PC-3 (cell line): ENCODE measurements at places on chromosomes 12 and 14. TPM values are rescaled to one million over a fixed set of nuclear protein-coding genes. Genes with fewer than 3 reads are reported as not detected.

DNA sequence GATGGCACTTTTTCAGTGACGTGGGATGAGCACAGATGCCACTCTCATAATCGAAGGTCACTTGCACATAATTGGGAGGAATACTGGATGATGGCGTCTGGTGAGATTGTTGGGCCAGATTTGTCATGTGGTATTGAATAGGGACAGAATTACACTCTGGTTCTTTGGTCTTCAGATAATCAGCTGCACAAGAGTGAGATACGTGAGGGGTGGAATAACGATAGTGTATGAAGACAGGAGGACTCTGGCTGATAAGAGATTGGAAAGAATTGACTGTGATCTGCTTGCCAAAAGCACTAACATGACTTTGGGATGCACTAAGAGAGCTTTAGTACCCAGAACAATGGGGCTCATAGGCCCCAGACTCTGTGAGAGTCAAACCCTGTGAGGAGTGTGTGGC, 7.0 kb upstream of the RABGGTA start:
- H3K27ac ChIP-seq = no peak overlapping the region
- H3K27me3 ChIP-seq = no peaks in the 10 kb centered on the region
- no peak for DNase-seq
- H3K36me3 ChIP-seq = no peaks in the 10 kb centered on the region
- no peak overlapping the region for H3K4me3 ChIP-seq

DNA sequence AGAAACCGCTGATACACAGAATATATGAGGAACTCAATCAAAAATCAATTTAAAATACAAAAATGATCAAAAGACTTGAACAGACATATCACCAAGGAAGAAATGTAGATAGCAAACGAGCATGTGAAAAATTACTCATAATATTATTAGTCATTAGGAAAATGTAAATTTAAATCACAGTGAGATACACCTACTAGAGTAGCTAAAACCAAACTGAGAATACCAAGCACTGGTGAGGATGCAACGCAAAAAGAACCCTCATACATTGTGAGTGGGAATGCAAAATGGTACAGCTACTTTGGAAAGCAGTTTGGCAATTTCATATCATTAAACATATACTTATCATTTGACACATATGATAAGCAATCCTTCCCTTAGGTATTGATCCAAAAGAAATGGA, 101.1 kb upstream of the ST8SIA1 start:
- H3K36me3 ChIP-seq = no peaks in the 10 kb centered on the region
- H3K4me1 ChIP-seq = peaks cover 31% of the 10 kb centered on the region
- no peak overlapping the region for H3K4me3 ChIP-seq
- peak overlapping the region; percentile 99 for H3K27ac ChIP-seq
- no peak for DNase-seq

DNA sequence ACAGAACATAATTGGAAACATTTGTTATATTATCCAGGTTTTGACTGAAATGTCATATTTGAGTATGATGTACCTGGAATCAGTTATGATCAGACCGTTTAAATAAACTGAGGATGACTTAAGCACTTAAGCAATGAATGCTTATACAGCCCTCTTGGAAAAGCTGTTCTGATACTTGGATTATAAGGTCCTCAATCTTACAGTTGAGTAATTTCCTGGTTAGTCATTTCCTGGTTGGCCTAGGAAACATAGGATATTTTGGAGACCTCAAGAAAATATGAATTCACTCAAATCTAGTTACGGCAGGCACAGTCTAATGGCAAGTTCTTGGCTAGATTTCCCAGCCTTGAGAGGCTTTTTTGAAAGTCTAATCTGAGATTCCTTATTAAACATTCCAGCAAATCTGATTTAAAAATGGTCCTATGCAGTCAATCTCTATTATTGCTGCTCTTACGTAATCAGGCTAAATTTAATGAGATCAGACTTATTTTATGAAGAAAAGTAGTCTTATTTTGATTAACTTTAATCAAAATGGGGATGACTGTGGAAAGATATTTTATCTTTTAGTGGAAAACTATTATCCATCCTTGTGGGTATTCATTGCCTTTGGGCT, 447.2 kb downstream of the SNAPC1 start:
- H3K4me3 ChIP-seq = no peak overlapping the region
- peak; percentile 70 for DNase-seq
- H3K27me3 ChIP-seq = 0 out of 2 replicates have a peak, but pooled peaks cover 15% of the 10 kb centered on the region
- peaks cover 10% of the 10 kb centered on the region for H3K4me1 ChIP-seq
- H3K27ac ChIP-seq = peak overlapping the region; percentile 12
- no peaks in the 10 kb centered on the region for H3K36me3 ChIP-seq

GRCh38 chr14:71532790-71533189, 399.4 kb upstream of the RGS6 start:
- no peak for DNase-seq
- no peaks in the 10 kb centered on the region for H3K4me1 ChIP-seq
- peaks cover 8% of the 10 kb centered on the region; the same call in 1 of the 2 replicates for H3K36me3 ChIP-seq
- H3K4me3 ChIP-seq = no peak overlapping the region

DNA sequence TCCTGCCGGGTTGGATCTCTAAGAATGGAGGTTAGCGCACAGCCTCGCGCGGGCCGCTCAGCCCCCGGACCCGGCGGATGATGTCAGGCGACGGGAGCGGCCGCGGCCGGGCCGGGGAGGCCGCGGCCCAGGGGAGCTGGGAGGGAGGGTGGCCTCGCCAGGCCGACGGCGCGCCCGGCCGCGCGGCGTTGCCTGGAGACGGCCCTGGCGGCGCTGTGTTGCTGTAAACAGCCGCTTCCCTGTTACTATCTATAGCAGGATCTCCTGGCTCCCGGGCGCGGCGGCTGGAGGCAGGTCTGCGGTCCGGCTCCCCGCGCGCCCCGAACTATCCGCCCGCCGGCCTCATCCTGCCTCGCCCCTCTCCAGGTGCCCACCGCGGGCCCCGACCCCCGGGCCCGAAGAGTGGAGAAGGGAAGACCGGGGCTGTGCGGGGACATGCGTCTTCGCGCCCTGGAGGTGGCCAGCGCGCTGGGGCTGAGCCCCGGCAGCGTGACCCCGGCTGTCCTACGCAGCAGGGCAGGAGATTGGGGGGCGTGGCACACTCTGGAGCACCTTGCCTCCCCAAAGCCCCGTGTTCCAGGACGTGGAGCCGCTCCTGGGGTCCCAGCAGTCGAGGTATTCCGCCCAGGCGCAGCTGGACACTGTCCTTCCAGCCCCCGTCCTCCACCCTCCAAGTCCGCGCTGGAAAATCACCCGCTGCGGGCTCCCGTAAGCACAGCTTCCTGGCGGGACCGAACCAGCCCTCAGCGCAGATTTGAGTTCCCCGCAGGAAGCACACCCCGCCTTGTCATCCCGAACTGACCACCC, 1.4 kb upstream of the FOS start:
- H3K4me1 ChIP-seq = peaks cover 16% of the 10 kb centered on the region; the same call in 1 of the 2 replicates
- H3K27ac ChIP-seq = peak overlapping the region; percentile 14
- peak; percentile 74 for DNase-seq
- no peaks in the 10 kb centered on the region; the same call in 1 of the 2 replicates for H3K27me3 ChIP-seq
- H3K36me3 ChIP-seq = peaks cover 12% of the 10 kb centered on the region; the same call in 1 of the 2 replicates

Gene BDKRB1
- 0.69 TPM in 1 of 2 replicates, not detected in the other for total RNA-seq

Gene COX6A1
- total RNA-seq = 1,664 and 2,042 TPM in 2 replicates

Gene RNU4-1
- under 0.01 TPM in 2 replicates for total RNA-seq

Gene PLBD1
- 0.87 and 1.5 TPM in 2 replicates for total RNA-seq
